ENCODE measurements at places on chromosomes 5 and 9.

DNA sequence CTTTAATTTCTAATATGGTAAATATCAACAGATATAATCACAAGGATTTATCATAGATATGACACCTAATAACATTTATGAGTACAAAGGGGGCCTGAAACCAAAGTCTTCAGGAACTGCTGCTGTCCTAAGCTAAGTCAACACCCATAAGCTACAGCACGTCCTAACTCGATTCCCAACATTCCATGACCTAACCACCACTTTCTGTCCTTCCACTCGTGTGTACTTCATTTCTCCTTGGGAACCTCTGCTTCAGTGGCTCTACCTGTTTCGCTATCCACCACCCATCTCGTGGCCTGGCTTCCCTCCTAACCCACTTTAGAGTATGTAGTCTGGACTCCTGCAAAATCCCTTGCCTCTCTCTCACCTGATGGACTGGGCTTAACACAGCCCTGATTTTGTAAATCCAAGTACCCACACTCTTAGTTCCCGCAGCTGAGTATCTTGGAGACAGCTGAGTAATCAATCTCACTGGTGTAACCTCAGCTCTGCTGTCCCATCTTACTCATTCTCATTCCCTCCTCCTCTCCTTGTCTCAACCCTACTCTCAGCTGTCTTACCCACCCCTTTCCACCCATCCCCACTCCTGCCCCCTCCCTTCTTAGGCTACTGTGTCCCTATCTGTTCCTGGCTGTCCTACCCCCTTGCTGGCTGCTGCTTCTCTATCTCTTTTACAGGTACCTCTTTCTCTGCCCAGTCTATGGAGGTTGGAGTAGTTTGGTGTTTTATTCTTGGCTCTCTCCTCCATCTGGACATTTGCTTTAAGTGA is 101.8 kb downstream of the MAST4 start:
- DNase-seq = no peak

- DNase-seq = no peak
Measured at GRCh38 chr5:135089912-135090311, 55.9 kb upstream of the PITX1 start.

DNA sequence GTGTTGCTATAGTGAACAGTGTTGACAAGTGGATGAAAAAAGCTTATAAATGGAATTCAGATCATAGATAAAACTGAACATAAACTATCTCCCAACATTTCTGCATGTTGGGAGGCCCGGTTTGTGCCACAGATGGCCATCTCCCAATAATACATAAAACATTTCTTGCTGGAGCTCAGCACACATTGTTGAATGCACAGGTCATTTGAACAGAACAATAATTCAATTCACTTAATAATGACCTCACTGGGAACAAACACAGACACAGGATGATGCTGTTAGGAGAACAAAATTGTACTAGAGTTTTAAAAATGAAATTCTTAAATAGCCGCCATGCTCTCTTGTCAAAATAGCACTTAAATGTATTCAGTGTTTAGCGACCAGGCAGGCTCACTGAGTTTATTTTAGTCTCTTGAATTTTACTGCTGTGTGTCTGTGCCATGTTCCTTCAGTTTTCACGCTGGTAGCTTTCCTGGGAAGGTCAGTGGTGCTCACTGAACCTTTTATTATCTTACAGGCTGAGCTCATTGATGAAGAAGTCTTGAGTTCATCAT is 85.0 kb upstream of the SSBP2 start:
- DNase-seq = no peak

GRCh38 chr9:104784098-104784497 is 20.2 kb downstream of the NIPSNAP3B start:
- no peak for DNase-seq

- DNase-seq = no peak
Measured at GRCh38 chr9:120927269-120928014, 846 bp upstream of the TRAF1 start.

DNA sequence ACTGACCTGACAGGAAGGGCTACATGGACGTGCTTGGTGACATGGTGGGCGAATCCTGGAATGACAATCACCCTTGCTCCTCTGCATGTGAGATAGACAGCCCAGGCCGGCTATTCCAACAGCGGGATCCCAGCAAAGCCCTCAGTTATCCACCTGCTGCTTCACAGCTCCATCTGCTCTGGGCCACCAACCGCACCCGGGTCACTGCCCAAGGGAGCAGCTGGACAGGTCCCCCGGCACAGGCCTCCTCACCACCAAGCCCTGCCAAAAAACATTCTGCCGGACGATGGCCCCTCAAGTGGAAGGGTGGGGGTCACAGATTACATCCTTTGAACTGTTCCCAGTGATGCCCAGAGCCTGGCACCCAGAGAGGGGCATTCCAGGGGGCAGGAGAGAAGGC is 39.6 kb downstream of the STK10 start:
- DNase-seq = no peak

- DNase-seq = no peak
Measured at GRCh38 chr5:170591054-170591453, 87.2 kb downstream of the KCNIP1 start.

DNA sequence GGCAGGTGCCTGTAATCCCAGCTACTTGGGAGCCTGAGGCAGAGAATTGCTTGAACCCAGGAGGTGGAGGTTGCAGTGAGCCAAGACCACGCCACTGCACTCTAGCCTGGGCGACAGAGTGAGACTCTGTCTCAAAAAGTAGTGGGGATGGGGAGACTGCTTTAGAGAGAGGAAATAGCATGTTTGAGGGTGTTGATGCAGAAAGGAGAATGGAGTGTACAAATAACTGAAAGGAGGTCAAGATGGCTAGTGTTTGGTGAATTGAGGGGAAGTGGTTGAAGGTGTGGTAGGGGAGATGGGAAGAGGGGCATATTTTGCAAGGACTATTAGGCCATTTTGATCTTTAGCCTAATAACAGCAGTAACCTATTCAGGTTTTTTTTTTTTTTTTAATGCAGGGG is 18.2 kb downstream of the TENT2 start:
- no peak for DNase-seq

DNA sequence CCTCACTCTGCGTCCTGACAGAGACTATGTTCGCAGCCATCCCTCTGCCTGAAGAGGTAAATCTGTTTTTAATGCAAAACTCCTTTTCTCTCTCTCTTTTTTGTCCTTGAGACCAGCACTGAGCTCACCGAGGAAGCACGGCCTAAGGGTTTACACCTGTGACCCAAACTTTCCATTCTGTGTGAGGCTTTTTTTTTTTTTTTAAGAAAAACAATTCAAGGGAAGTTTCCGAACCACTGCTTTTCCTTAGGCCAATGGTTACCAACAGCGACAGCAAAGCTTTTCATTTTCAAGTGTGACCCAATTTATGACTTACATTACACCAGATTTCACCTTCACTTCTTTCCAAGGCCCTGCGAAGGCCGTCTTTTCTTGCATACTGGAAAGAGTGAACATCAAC is 205.9 kb downstream of the EFNA5 start:
- no peak for DNase-seq

DNA sequence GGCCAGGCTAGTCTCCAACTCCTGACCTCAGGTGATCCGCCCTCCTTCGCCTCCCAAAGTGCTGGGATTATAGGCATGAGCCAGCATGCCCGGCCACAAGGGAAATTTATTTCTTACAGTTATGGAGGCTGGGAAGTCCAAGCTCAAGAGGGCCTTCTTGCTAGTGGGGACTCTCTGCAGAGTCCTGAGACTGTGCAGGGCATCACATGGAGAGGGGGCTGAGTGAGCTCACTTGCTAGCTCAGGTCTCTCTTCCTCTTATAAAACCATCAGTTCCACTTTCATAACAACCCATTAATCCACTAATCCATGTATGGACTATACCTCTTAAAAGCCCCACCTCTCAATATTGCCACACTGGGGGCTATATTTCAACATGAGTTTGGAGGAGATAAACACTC is 5.1 kb upstream of the SPIN1 start:
- DNase-seq = no peak

GRCh38 chr9:7508516-7508915 is 291.1 kb downstream of the DMAC1 start:
- DNase-seq = no peak

- no peak for DNase-seq
Measured at GRCh38 chr5:72785801-72786200, 30.7 kb upstream of the TNPO1 start.

DNA sequence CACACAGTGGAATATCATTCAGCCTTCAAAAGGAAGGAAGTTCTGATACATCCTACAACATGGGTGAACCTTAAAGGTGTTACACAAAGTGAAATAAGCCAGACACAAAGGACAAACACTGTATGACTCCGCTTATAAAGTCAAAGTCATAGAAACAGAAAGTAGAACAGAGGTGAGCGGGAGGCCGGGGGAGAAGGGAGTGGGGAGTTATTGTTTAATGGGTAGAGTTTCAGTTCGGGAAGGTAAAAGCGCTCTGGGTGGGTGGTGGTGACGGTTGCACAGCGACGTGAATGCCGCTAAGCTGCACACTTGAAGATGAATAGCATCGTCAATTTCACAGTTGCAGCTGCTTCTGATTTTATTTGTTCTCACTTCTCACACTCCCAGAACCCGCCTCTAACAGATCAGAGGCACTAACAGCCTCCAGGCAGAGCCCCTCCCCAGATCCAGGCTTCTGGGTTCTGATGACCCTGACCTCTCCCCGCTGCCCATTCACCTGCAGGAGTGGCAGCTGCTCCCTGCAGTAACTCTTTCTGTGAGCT is 34.1 kb downstream of the BNIP1 start:
- no peak for DNase-seq

DNA sequence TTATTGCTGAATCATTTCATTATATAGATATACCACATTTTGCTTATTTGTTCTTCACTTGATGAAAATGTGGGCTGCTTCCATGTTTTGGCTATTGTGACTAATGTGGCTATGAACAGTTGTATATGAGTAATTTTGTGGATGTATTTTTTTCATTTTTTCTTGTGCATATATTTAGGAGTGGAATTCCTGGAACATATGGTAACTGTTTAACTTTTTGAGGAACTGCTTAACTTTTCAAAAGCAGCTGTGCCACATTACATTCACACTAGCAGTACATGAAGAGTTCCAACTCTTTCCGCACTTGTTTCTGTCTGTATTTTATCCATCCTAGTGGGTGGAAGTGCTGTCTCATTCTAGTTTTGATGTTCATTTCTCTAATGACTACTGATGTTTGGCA is 67.8 kb downstream of the JAK2 start:
- DNase-seq = no peak

DNA sequence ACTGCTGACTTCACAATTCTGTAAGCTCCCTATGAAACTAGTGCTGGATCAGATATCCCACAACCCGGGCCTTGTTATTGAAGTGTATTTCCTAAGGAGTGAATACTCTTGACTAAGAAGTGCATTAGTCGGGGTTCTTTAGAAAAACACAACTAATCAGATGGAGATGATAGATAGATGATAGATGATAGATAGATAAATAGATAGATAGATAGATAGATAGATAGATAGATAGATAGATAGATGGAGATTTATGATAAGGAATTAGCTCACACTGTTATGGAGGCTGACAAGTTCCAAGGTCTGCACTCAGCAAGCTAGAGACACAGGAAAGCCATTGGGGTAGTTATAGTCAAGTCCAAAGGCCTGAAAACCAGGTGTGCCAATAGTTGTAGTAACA is 214.6 kb upstream of the COX7C start:
- DNase-seq = no peak

- DNase-seq = no peak
Measured at GRCh38 chr9:38685535-38685934, 34.4 kb downstream of the FAM240B start.

DNA sequence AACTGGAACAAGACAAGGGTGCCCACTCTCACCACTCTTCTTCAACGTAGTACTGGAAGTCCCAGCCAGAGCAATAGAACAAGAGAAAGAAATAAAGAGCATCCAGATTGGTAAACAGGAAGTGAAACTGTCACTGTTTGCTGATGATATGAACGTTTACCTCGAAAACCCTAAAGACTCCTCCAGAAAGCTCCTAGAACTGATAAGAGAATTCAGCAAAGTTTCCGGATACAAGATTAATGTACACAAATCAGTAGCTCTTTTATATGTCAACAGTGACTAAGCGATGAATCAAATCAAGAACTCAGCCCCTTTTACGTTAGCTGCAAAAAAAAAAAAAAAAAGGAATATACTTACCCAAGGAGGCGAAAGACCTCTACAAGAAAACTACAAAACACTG is 306.6 kb downstream of the PLK2 start:
- no peak for DNase-seq

DNA sequence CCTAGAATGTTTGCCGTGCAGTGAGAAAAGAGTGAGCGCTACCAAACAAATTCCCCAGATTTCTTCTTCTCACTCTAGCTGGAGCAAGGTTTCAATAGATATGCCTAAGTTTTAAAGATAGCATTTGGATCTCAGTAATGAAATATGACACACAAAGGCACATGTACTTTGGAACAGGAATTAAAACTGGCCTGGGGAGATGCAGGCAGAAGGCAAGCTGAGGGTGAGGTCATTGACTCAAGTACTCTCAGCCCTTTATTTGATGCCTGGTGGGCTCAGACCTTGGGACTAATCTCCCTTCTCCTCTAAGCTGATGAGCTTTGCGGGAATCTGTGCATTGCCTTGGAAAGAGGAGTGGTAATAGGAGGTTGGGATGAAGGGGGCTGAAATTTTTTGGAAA is 323.3 kb upstream of the SLC30A5 start:
- DNase-seq = no peak

GRCh38 chr9:84271921-84272556 is 68.5 kb downstream of the SLC28A3 start:
- no peak for DNase-seq

- DNase-seq = no peak
Measured at GRCh38 chr5:137336565-137337120, 162.5 kb downstream of the SPOCK1 start.

- no peak for DNase-seq
Measured at GRCh38 chr5:45094876-45095440, 286.2 kb downstream of the MRPS30 start.

DNA sequence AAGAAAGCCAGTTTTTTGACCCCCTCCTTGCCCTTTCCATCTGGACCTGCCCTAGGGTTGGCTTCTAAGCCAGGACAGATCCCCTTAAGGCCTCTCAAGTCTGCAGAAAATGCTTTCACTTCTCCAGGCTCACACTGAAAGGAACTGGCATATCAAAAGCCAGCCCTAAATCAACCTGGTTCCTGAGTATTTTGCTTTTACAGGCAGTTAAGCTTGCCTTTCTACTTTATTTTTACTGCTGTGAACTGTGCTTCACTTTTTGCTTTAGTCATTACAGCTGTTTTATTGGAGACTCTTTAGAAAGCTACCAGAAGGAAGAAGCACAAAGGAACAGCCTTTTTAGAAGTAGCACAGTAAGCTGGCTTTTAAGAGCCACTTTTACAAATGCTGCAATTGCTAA is 5.0 kb downstream of the TARS1 start:
- DNase-seq = no peak

DNA sequence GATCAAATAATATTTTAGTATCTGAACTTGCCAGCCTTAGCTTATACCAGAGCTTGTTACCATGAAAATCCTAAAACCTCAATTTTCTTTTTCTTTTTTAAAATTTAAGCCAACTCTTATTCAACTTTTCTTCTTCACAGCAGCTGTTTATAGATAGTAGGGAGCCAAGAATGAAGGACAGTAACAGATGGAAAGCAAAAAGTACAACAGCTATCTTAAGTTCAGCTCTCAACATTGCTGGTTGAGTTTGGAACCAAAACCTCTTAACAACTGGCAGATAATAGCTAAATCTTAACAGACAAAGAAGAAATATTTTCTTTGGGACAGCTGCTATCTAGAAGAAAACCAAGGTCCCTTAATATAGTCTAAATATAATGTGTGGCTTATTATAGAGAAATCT is 74.7 kb downstream of the PJA2 start:
- DNase-seq = no peak

GRCh38 chr9:84285381-84285780 is 55.2 kb downstream of the SLC28A3 start:
- no peak for DNase-seq
